Lower lobe of right lung (tissue), 2 donors: ENCODE measurements at places on chromosomes 11 and 22. TPM values are rescaled to one million over a fixed set of nuclear protein-coding genes. Genes with fewer than 3 reads are reported as not detected.

GRCh38 chr22:39349967-39350726 lies at the start of gene SYNGR1:
Gene SYNGR1 (plus strand): TSS chr22:39349991. CDS start chr22:39350011, 20 bp downstream.
- no peaks in the 10 kb centered on the region for H3K36me3 ChIP-seq
- H3K4me3 ChIP-seq = peak within 1 kb of the TSS; percentile 66
- no peaks in the 10 kb centered on the region for H3K27me3 ChIP-seq
- peaks cover 19% of the 10 kb centered on the region for H3K4me1 ChIP-seq

DNA sequence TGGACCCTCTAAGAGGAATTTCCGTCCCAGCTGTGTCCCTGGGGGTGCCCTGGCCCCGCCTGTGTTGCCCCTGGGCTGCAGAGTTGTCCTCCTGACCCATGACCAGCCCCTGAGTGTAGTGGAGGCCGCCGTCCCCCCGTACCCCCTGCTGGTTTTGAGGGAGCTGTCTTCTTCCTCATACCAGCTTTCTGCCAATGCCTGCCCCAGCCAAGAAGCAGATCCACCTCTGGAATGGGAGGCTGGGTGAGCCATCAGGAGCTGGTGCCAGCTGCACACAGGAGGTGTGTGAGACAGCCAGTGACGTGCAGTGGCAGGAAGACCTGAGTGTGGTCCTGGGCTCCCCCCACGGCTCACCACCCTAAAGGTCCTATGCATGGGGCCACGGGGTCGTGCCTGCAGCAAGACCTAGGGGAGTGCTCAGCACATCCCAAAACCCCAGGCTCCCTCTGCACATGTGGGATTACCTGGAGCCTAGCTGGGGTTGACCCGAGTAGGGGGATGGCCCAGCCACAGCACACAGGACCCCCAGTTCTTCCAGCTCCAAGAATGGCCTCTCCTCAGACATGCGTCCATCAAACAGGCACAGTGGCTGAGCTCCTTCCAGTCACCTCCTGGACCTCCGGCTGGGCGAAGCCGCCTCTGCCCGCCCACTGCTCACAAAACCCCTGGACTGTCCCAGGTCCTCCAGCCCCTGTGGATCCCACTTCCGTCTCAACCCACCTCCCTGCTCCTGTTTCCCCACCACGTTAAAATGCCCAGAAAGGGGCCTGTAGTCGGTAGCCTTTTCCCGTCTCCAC lies 647.6 kb downstream of the BRD1 start:
- no peak overlapping the region for H3K4me3 ChIP-seq
- DNase-seq = peak; percentile 35
- H3K27ac ChIP-seq = no peak overlapping the region
- H3K4me1 ChIP-seq = no peaks in the 10 kb centered on the region
- no peaks in the 10 kb centered on the region for H3K36me3 ChIP-seq

The TEX54 gene
- total RNA-seq = not detected

The MPZL2 gene
- total RNA-seq = 85.3 TPM

- no peaks in the 10 kb centered on the region for H3K36me3 ChIP-seq
- no peak overlapping the region for H3K4me3 ChIP-seq
- H3K27ac ChIP-seq = no peak overlapping the region
- H3K4me1 ChIP-seq = no peaks in the 10 kb centered on the region
These were observed 31.7 kb downstream of the PAX6 start for GRCh38 chr11:31779374-31779791.

- no peak overlapping the region for H3K27ac ChIP-seq
- no peak overlapping the region for H3K4me3 ChIP-seq
- no peaks in the 10 kb centered on the region for H3K36me3 ChIP-seq
- no peak for DNase-seq
These were observed 179.2 kb downstream of the DBX1 start for GRCh38 chr11:19980957-19981669.

GRCh38 chr11:5178046-5178837 lies 22.2 kb downstream of the OR51V1 start:
- no peaks in the 10 kb centered on the region for H3K36me3 ChIP-seq
- H3K4me3 ChIP-seq = no peak overlapping the region
- no peaks in the 10 kb centered on the region for H3K4me1 ChIP-seq
- H3K27me3 ChIP-seq = no peaks in the 10 kb centered on the region
- no peak overlapping the region for H3K27ac ChIP-seq
- DNase-seq = no peak

DNA sequence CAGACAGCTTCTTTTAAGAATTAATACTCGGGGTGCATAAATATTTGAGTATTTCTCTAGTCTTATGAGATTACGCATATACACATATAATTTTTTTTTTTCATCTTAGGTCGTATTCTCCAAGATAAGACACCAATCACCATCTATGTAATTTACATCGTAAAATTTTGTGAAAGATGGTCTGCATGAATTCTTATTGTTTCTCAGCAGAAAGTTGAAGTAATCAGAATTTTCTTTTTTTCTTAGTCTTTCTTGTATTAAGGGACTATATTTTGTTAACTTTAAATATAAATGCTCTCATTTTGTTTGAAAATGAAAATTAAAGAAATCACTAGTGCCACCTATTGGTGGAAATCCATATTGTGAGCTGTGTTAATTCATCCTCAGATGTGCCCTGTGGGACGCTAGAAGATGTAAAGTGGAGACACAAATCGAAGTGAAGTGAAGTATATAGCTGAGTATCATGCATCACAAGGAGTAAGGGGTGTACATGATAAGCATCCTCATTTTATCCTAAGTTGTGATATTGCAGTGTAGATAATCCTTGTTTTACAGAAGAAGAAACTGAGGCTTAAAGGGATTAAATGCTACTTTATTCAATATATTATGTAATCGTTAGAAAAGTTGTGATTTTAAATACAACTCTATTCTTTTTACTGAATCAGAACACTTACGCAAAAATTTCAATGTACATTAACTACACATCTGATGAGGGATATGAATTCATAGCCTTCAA lies 2084.3 kb downstream of the LRRC4C start:
- H3K4me1 ChIP-seq = no peaks in the 10 kb centered on the region
- no peak overlapping the region for H3K4me3 ChIP-seq
- no peak overlapping the region for H3K27ac ChIP-seq
- no peaks in the 10 kb centered on the region for H3K27me3 ChIP-seq

The BLID gene
- 0.62 TPM for total RNA-seq

- H3K4me3 ChIP-seq = peak overlapping the region; percentile 60
- peak; percentile 51 for DNase-seq
- no peaks in the 10 kb centered on the region for H3K27me3 ChIP-seq
- no peaks in the 10 kb centered on the region for H3K36me3 ChIP-seq
- no peak overlapping the region for H3K27ac ChIP-seq
These were observed 889 bp upstream of the DMC1 start for GRCh38 chr22:38570779-38571364.

- no peak overlapping the region for H3K27ac ChIP-seq
- no peaks in the 10 kb centered on the region for H3K27me3 ChIP-seq
- H3K36me3 ChIP-seq = peaks cover 42% of the 10 kb centered on the region
- H3K4me3 ChIP-seq = no peak overlapping the region
These were observed 8.4 kb upstream of the PMM1 start for GRCh38 chr22:41598081-41598480.

- DNase-seq = no peak
- H3K4me1 ChIP-seq = peaks cover 95% of the 10 kb centered on the region
- peak overlapping the region; percentile 64 for H3K27ac ChIP-seq
- H3K4me3 ChIP-seq = no peak overlapping the region
- H3K36me3 ChIP-seq = peaks cover 67% of the 10 kb centered on the region
These were observed 40.7 kb downstream of the MYH9 start for GRCh38 chr22:36347094-36347493.

- H3K27ac ChIP-seq = no peak overlapping the region
- no peaks in the 10 kb centered on the region for H3K4me1 ChIP-seq
- no peak overlapping the region for H3K4me3 ChIP-seq
- DNase-seq = no peak
These were observed 15.8 kb upstream of the PKNOX2 start for GRCh38 chr11:125148743-125149142.

- DNase-seq = no peak
- H3K4me1 ChIP-seq = peaks cover 70% of the 10 kb centered on the region
- no peaks in the 10 kb centered on the region for H3K36me3 ChIP-seq
- H3K27ac ChIP-seq = peak overlapping the region; percentile 82
These were observed 22.3 kb upstream of the MICAL2 start for GRCh38 chr11:12088047-12088481.

The GATD1 gene
- total RNA-seq = 46.7 TPM

DNA sequence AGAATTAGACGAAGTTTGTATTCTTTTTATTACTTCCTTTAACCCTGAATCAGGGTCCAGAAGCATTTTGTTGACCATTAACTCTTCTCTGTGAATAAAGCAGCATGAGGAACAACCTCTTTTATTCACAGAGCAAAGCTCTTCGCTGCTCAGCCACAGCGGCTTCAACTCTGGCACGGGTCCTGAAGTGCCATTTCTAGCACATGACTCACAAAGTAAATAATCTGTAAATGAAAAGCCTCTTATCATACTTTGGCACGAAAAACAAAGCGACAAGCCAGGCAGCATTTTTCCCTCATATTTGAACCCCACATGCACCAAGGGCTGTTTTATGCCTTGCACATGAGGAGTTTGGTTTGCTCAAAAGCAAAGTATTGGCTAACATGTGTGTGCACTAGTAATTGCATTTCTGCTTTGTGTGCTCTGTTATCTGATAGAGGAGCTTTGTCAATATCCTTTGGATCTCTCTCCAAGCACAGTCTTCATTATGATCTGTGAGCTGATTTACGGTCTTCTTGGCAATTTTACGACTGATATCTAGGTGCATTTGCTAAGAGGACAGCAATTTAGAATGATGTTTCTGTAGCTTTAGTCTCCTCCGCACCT lies 33.0 kb upstream of the APOBEC3A start:
- peak overlapping the region; percentile 70 for H3K27ac ChIP-seq
- peaks cover 12% of the 10 kb centered on the region for H3K27me3 ChIP-seq
- H3K4me1 ChIP-seq = peaks cover 49% of the 10 kb centered on the region
- peak overlapping the region; percentile 17 for H3K4me3 ChIP-seq
- no peaks in the 10 kb centered on the region for H3K36me3 ChIP-seq

DNA sequence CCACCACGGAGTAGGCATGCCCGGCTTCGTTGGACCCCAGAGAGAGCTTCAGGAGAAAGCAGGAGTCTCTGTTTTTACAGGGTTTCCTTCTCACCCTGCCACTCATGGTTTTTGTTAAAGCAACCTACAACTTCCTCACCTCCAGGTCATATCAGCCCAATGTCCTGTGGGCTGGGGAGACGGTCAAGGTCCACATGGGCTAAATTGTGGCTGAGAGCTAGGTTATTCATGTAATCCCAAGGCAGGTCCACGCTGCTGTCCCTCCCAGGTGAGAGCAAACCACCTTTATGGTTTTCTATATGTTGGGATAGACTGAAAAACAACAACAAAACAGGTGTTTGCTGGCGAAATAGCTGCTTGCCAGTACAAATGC lies 19.5 kb downstream of the TSPAN32 start:
- no peak for DNase-seq
- no peaks in the 10 kb centered on the region for H3K4me1 ChIP-seq
- H3K27me3 ChIP-seq = no peaks in the 10 kb centered on the region
